ENCODE measurements at places on chromosomes 2 and 18.

DNA sequence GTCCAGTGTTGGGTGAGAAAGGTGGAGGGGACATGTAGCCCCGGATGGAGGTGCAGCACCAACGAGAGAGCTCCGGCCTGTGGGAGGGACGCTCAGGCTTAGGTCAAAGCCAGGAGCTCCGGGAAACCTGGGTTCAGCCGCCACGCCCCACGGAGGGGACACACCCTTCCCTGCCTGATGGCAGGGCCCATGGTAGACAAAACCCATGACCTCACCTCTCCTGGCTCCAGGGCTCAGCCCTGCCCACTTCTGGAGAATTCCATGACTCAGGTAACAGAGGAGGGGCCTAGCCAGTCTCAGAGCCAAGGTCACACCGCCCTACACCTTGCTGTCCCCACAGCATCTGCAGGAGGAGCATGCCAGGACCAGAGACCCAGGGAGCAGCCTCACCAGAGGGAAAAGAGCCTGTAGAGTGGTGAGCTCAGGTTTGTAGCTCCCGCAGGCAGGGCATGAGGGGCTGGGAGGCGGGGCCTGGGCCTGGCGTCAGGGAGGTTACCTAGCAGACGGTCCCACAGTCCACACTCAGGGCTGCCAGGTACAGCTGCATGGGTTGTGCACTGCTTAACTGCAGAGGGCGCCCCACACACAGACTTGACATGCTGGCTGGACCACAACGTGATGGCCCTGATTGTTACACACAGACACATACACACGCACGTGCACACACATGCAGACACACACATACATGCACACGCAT is 70.8 kb upstream of the SMAD7 start:
- no peak overlapping the region for H3K27ac ChIP-seq
- no peaks in the 10 kb centered on the region for H3K27me3 ChIP-seq
- DNase-seq, result peak; percentile 59
- H3K36me3 ChIP-seq, result no peaks in the 10 kb centered on the region
- H3K4me1 ChIP-seq, result peaks cover 17% of the 10 kb centered on the region
- H3K4me3 ChIP-seq, result no peak overlapping the region

GRCh38 chr2:124264551-124265091 is 239.5 kb downstream of the CNTNAP5 start:
- H3K4me1 ChIP-seq, result no peaks in the 10 kb centered on the region
- no peak for DNase-seq
- H3K36me3 ChIP-seq, result no peaks in the 10 kb centered on the region
- no peak overlapping the region for H3K4me3 ChIP-seq
- no peaks in the 10 kb centered on the region for H3K27me3 ChIP-seq

DNA sequence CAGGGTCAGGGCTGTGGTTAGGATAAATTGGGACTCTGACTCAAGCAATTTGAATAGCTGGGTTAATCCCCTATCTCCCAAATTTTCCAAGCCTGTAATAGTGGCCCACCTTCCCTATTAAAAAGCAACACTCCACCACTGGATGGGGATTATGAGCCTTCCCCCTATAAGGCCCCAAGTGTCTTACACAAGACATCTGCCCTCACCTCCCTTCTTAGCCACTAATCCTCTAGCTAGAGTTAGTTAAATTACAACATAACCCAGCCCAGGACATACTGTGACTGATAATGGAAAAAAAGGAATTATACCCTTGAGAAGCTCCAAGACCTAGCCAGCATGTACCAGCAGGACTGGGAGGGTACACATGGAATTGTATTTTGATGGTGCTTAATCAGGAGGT is 190.4 kb downstream of the NRP2 start:
- H3K27ac ChIP-seq, result no peak overlapping the region
- no peak for DNase-seq
- H3K4me3 ChIP-seq, result no peak overlapping the region
- H3K36me3 ChIP-seq, result no peaks in the 10 kb centered on the region
- H3K27me3 ChIP-seq, result peaks cover 13% of the 10 kb centered on the region

- peak overlapping the region; percentile 28 for H3K27ac ChIP-seq
- peaks cover 2% of the 10 kb centered on the region for H3K27me3 ChIP-seq
- H3K4me3 ChIP-seq, result no peak overlapping the region
- peak; percentile 14 for DNase-seq
- H3K4me1 ChIP-seq, result peaks cover 15% of the 10 kb centered on the region
These were observed 5.9 kb upstream of the CERS6 start for GRCh38 chr2:168450171-168450570.

DNA sequence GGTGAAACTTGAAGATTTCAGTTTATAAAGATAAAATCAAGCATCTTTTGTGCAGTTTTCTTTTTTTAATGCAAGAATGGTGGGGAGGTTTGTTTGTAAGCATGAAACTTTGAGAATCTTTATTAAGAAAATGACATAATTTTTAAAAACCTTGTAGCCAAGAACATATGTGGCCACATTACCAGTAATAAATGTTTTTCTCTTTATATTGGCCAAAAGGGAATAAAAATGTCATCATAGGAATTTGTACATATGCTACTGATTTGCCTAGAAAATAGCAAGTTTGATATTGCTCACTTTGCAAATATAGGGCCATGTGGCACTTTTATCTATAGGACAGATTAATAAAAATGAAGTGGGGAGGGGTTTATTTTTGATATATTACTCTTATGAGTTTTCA is 25.6 kb downstream of the METTL21A start:
- H3K27me3 ChIP-seq, result no peaks in the 10 kb centered on the region
- H3K27ac ChIP-seq, result no peak overlapping the region
- H3K4me3 ChIP-seq, result no peak overlapping the region
- DNase-seq, result no peak

- peaks cover 6% of the 10 kb centered on the region for H3K36me3 ChIP-seq
- no peak overlapping the region for H3K27ac ChIP-seq
These were observed 47.6 kb downstream of the ITGAV start for GRCh38 chr2:186637497-186637800.

DNA sequence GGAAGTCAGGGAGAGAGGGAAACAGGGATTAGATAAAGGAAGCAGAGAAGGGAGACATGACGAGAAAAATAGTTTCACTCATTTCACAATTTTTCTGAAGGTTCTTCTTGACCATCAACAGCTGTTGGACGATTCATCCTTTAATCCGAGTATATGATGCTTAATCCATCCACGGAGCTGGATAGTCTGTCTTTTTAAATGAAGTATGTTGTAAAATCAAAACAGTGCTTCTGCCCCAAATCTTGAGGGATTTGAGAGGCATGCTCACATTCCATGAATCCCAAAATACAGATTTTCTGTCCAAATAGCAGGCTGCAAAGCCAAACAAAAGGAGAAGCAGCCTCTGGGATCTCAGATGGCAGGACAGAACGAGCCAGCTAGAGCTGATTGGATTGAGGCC is 47.5 kb downstream of the EPAS1 start:
- H3K27me3 ChIP-seq, result peaks cover 8% of the 10 kb centered on the region
- no peak overlapping the region for H3K4me3 ChIP-seq
- H3K36me3 ChIP-seq, result peaks cover 7% of the 10 kb centered on the region
- H3K4me1 ChIP-seq, result peaks cover 34% of the 10 kb centered on the region

DNA sequence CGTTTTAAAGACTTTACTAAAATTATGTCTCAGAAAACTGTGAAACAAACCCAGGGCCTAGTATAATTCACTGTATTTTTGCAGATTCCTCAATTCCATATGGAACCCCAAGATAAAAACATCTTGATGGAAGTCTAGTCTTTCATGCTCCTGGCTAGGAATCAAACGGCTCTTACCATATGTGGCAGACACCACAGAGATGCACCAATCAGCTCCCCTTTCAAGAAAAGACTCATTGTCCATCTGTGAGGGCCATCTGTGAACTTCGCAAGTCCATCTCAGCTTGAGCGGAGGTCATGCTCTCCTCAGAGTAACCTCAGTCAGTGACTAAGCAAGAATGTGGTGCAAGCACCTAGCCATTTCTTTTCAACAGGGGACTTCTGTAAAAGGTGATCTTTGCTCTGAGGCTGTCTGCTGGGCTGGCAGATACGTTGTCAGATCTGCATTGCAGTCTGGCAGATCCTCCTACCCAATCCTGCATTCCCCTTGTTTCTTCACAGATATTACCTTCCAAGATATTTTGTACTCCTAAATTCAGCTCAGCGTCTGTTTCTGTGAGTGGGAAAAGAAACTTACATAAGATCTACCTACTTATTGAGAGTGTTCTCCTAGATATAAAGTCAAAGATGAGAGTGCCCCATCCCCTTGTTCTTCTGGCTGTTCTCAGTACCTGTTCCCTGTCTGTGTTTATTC is 419.3 kb downstream of the SPAG16 start:
- H3K27me3 ChIP-seq, result no peaks in the 10 kb centered on the region
- H3K4me1 ChIP-seq, result no peaks in the 10 kb centered on the region
- no peak overlapping the region for H3K27ac ChIP-seq
- H3K36me3 ChIP-seq, result no peaks in the 10 kb centered on the region
- H3K4me3 ChIP-seq, result no peak overlapping the region

DNA sequence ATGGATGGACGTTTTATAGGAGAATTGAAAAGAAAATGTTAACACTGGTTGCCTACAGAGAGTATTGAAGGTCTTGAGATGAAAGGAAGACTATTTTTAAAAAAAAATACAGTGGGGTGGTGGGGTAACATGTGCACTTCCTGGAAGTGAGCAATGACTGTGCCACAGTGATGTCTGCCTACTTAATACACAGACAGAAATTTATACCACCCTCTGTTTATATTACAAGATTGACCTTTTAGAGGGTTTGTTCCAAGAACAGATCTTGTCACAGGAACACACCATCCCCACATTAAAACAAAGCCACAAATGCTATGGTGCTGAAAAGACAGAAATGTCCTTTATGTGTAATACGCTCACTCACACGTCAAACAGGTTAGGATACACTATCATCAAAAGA is 87.6 kb downstream of the THADA start:
- peaks cover 21% of the 10 kb centered on the region for H3K4me1 ChIP-seq
- no peak overlapping the region for H3K4me3 ChIP-seq
- no peaks in the 10 kb centered on the region for H3K27me3 ChIP-seq
- H3K36me3 ChIP-seq, result peaks cover 34% of the 10 kb centered on the region

GRCh38 chr18:10454681-10455557 is 484 bp downstream of the APCDD1 start:
- peaks cover 67% of the 10 kb centered on the region for H3K27me3 ChIP-seq
- peaks cover 3% of the 10 kb centered on the region for H3K36me3 ChIP-seq
- DNase-seq, result no peak
- H3K4me1 ChIP-seq, result peaks cover 4% of the 10 kb centered on the region
- H3K27ac ChIP-seq, result no peak overlapping the region

DNA sequence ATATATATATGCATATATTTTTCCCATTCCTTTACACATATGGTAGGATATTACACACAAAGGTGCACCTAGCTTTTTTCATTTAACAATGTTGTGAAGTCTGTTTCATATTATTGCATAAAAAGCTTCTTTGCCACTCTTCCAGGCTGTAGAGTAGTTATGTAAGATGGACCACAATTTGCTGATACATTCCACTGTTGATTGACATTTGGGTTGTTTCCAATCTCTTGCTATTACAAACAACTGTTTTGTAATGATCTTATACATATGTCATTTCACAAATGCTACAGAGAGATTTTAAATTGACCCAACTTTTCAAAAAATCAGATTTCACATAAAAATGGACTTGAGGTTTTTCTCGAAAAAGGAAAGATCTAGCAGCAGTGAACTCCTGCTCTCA is 301.4 kb downstream of the CDCA7 start:
- no peak for DNase-seq
- H3K27ac ChIP-seq, result no peak overlapping the region
- no peaks in the 10 kb centered on the region for H3K4me1 ChIP-seq
- no peaks in the 10 kb centered on the region for H3K36me3 ChIP-seq

- H3K4me1 ChIP-seq, result peaks cover 11% of the 10 kb centered on the region
- no peak overlapping the region for H3K4me3 ChIP-seq
- no peaks in the 10 kb centered on the region for H3K36me3 ChIP-seq
- no peaks in the 10 kb centered on the region for H3K27me3 ChIP-seq
These were observed 30.4 kb downstream of the FBLN7 start for GRCh38 chr2:112168422-112169124.

DNA sequence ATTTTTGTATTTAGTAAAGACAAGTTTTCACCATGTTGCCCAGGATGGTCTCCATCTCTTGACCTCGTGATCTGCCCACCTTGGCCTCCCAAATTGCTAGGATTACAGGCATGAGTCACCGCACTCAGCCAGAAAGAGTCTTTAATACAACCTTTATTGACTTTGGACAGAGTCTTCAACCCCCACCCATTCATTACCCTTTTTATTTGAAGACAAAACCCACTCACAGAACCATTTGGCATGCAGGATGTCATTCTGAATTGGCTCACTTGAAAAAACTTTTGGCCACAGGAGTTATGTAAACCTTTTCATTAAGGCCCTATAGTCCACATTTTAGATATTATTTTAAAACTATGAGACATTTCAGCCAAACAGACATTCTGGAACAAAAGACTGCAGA is 217.9 kb upstream of the RND3 start:
- no peaks in the 10 kb centered on the region for H3K4me1 ChIP-seq
- no peaks in the 10 kb centered on the region for H3K36me3 ChIP-seq
- no peaks in the 10 kb centered on the region for H3K27me3 ChIP-seq
- no peak for DNase-seq
